Progenitor cell of endocrine pancreas (in vitro differentiated cells): ENCODE measurements at places on chromosomes 11 and 22.

GRCh38 chr11:134905928-134906327 lies 493.9 kb upstream of the B3GAT1 start:
- DNase-seq: no peak

DNA sequence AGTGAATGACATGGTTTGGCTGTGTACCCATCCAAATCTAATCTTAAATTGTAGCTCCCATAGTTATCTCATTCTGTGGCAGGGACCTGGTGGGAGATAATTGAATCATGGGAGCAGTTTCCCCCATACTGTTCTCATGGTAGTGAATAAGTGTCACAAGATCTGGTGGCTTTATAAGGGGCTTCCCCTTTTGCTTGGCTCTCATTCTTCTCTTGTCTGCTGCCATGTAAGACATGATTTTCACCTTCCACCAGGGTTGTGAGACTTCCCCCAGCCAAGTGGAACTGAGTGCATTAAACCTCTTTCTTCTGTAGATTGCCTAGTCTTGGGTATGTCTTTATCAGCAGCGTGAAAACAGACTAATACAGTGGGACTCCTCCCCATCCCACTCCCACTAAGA lies 11.1 kb downstream of the OR5A2 start:
- no peak for DNase-seq

GRCh38 chr22:16783930-16784354 lies 41.3 kb downstream of the XKR3 start:
- no peak for DNase-seq

- DNase-seq: no peak
Observed at GRCh38 chr11:5831196-5831829, 10.4 kb downstream of the OR52E6 start.

DNA sequence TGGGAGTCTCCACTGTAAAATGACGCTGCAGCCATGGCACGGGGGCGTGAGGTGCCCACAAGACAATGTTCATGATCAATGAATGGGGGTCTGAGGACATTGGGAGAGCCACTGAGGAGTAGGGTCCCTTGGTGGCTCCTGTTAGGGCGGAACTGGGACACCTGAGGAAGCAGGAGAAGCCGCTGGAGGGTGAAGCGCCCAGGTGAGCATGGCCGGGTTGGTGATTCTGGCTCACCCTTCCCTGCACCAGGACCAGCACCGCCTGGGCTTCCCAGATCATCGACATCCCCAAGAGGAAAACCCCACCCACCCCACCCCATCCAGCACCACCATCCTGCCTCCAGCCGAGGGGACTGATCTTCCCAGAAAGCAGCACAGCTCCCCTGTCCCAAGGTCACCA lies 30.6 kb downstream of the SHANK2 start:
- DNase-seq: no peak

GRCh38 chr22:48581796-48582469 lies 1245.7 kb downstream of the BRD1 start:
- no peak for DNase-seq

DNA sequence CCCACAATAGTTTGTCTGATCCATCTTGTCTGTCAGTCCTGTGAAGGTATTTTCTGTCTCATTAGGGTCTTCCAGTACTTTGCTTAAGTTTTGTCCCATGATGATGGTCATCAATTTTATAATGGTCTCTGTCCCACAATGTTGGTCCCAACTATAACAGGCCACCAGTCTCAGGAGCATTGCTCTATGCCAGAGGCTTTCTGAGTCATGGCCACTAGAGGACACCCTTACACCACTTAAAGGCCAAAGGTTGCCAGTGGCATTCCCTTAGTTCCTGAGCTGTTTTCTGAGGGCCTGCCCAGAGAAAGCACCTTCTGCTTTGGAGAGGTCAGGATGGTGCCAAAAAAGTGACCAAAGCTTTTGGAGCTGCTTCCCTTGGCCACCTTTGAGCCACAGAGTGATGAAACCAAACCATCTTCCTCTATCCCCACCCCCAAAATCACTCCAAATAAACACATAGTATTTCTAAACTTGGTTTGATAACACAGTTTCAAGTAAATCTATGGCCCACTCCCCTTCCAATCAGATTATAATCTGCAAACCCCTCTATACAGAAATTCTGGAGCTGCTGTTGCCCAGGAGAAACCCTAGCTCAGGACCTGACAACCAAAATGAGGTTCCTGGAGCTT lies 19.3 kb downstream of the EIF3F start:
- DNase-seq: peak; percentile 56

GRCh38 chr11:124394408-124394807 lies 4.4 kb downstream of the OR8B3 start:
- DNase-seq: no peak

- DNase-seq: peak; percentile 34
Observed at GRCh38 chr22:28855355-28856094, 27.8 kb upstream of the ZNRF3 start.

- no peak for DNase-seq
Observed at GRCh38 chr11:110268441-110268840, 28.0 kb downstream of the RDX start.

GRCh38 chr11:112012874-112013273 lies 12.3 kb upstream of the DLAT start:
- no peak for DNase-seq

DNA sequence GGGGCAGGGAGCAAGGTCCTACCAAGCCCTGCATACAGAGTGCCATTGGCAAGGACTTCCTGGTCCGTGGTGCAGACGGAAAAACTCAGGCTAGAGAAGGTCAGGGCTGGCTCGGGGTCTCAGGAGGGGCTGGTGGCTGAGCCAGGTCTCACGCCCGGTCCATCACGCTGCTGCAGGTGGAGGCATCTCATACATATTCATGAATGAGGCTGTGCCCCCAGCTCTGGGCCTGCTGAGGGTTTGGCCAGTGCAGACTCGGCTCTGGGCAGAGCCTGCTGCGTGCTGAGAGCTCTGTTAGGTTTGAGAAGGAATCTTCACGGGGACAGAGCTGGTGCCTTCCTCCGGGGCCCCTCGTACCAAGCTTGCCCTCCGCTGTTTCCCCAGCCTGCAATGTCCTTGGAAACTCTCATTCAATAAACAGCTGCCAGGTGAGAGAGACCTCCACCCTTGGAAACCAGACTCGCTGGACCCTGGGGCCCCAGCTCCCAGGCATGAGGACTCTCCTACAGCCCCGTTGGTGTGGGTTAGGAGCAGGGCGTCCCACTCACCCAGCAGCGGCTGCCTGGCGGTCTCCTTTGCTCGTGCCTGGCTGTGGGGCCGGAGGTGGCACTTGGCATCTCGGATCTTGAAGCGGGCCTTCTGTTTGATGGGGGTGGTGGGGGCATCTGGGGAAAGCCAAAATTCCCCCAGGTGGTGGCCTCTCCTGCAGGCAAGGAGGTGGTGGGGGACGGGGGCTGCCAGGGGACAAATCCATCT lies 33.9 kb upstream of the TTLL12 start:
- DNase-seq: no peak

- DNase-seq: no peak
Observed at GRCh38 chr11:130846606-130847005, 69.7 kb downstream of the SNX19 start.
